ENCODE measurements at places on chromosomes 1 and 21. TPM values are rescaled to one million over a fixed set of nuclear protein-coding genes. Genes with fewer than 3 reads are reported as not detected.
A peak's percentile ranks its signal among the peaks of the same experiment; 100 is the strongest.

GRCh38 chr1:26571381-26571780 is 41.8 kb downstream of the RPS6KA1 start:
- no peak overlapping the region for H3K27ac ChIP-seq
- H3K4me3 ChIP-seq, result no peak overlapping the region
- DNase-seq, result no peak

GRCh38 chr1:149966405-149966804 is 29.7 kb upstream of the MTMR11 start:
- H3K4me3 ChIP-seq, result no peak overlapping the region
- H3K27me3 ChIP-seq, result no peaks in the 10 kb centered on the region
- peaks cover 12% of the 10 kb centered on the region for H3K36me3 ChIP-seq
- DNase-seq, result no peak
- H3K4me1 ChIP-seq, result peaks cover 13% of the 10 kb centered on the region

- no peak overlapping the region for H3K27ac ChIP-seq
- no peak for DNase-seq
- no peaks in the 10 kb centered on the region for H3K36me3 ChIP-seq
Observed at GRCh38 chr1:206001476-206001888, 1.7 kb downstream of the RAB7B start.

GRCh38 chr21:45080639-45081414 is 6.4 kb downstream of the ADARB1 start:
- DNase-seq, result no peak
- no peaks in the 10 kb centered on the region for H3K36me3 ChIP-seq
- no peak overlapping the region for H3K27ac ChIP-seq
- H3K27me3 ChIP-seq, result no peaks in the 10 kb centered on the region

- no peak overlapping the region for H3K27ac ChIP-seq
- H3K4me1 ChIP-seq, result peaks cover 9% of the 10 kb centered on the region
- H3K4me3 ChIP-seq, result no peak overlapping the region
- no peak for DNase-seq
Observed at GRCh38 chr1:226223786-226224244, 351 bp downstream of the MIXL1 start.

DNA sequence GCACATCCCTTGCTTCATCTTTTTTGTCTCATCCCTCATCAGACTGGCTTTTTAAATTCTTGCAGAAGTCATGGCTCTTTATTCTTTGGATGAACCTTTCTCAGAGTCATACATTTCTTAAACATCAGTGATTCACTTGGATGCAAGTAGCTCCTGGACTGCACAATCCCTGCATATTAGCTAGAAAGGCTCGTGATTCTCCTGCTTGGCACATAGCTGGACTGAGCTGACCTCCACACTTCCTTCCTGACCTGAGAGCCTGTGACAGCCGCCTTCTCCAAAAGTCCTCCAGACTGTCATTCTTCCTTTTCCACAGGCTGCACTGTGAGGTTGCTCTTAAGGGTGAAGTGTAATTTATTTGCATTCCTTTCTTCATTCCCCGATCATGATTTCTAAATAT is 109.4 kb downstream of the RGL1 start:
- H3K27me3 ChIP-seq, result no peaks in the 10 kb centered on the region
- peak; percentile 35 for DNase-seq
- H3K36me3 ChIP-seq, result peaks cover 1% of the 10 kb centered on the region
- no peak overlapping the region for H3K4me3 ChIP-seq

DNA sequence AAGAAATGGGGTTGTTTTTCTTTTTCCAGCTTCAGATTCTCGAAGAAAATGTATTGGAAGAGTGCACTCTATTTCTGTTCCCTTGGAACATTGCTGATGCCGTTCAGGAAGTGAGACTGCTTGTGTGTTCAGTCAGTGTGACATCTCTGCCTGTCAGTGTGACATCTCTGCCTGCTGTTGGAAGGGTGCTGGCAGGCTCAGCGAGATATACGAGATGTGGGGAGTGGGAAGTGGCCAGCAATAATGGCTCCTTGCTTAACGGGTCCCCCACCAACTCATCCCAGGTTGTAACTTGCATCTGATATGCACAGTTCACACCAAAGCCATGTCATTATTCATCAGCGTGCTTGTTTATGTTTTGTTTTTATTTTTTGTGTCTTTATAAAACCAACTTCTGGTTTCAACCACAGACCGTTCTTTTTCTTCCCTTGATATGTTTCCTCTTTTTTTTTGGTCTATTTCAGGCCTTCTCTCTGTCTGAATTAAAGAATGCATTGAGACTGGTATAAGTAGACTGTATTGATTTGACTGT is 145.4 kb downstream of the GALNT2 start:
- no peak for DNase-seq
- H3K4me1 ChIP-seq, result peaks cover 84% of the 10 kb centered on the region
- H3K36me3 ChIP-seq, result no peaks in the 10 kb centered on the region
- no peaks in the 10 kb centered on the region for H3K27me3 ChIP-seq
- no peak overlapping the region for H3K27ac ChIP-seq

Gene RPTN
- total RNA-seq, result not detected

Gene NBPF9
- 28.3 TPM for total RNA-seq

Gene PIGK
- 5.9 TPM for total RNA-seq

Measured in body of pancreas (tissue), 4 donors.